ENCODE measurements at places on chromosomes 1 and 21.
A peak's percentile ranks its signal among the peaks of the same experiment; 100 is the strongest.

GRCh38 chr1:170721621-170722020 is 57.7 kb downstream of the PRRX1 start:
- DNase-seq = no peak

GRCh38 chr1:16207318-16208269 is 4.9 kb downstream of the ARHGEF19 start:
- DNase-seq = no peak

DNA sequence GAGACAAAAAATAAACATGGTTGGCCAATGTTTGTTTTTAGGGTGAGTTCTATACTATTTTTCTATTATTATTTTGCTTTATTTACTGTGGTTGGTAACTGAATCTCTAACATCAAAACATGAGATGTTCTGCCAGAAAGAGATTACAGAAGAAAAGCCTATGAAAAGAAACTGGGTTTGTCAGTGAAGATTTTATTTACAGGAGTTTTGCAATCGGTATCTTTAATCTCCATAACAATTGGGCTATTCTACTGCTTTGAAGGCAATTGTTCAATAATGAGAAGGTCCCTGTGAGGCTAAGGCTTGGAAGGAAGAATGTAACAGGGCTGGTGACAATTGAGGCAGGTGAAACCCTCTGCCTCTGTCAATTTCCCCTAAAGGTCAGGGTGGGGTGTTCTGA is 155.5 kb downstream of the CLIC6 start:
- DNase-seq = no peak

DNA sequence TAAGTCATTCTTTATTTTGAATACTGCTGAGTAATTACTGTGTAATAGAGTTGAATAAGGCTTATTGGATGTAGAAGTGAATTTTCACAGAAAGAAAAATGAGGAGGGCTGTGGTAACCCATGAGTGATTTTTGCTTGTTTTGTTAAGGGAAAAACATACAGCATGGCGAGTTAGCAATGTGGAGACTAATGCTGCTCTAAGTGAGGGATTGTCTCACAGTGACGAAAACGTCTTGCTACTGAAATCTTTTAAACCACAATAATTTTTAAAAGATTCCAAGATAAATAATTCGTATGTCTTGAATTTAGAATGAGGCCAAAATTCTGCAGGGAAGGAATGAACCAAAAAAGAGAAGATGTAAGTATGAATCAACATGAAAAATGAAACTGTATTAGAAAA is 16.2 kb upstream of the PLA2G4A start:
- DNase-seq = peak; percentile 97

GRCh38 chr1:155202198-155202597 is 5.5 kb downstream of the THBS3 start:
- no peak for DNase-seq

DNA sequence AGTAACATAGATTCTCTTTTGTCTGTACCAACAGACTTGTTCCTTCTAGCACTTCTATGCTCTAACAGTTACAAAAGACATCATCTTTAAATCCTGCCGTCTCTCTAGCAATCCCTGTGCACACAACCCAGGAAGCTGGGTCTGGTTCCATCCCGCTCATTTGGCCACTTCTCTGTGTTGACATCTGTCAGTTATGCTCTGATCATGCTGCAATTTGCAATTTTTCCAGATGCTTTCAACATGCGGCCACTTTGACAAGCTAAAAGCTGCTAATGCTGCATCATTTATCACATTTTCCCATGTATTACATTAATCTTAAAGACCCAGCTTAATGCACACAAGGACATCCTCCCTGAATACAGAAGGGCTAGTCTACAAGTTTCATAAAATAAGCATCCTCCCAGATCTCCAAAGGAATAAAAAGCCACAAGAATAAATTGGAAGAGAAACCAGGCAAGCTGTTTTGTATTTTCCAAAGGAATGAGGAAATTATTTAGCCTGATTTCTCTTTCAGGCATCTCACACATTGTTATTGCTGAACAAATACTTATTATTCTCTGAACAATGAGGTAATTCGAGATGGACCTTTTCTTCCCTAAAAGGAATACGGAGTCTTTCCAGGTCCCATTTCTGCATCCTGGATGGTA is 19.0 kb upstream of the LRRC52 start:
- no peak for DNase-seq

DNA sequence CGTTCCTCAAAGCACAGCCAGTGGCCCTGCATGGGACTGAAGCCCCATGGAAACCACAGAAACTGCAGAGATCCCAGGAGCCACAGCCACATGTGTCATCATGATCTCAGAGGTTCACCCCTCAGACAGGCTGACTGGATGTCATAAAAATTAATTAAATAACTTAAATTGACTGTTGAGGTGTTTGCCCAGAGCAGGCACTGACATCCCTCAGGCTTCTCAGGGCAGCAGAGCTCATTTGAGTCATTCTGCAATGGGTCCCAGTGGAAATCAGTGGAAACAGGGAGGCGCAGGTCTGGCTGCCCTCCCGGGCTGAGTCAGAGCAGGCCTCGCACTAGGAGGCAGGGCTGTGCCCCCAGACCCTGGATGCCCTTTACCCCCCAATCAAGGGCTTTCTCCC is 135.1 kb downstream of the CDC7 start:
- no peak for DNase-seq

- DNase-seq = no peak
Measured at GRCh38 chr21:29834617-29835016, 105.2 kb downstream of the GRIK1 start.

Measured in astrocyte of the spinal cord (primary cell).